ENCODE measurements at places on chromosomes 7 and 10.

- DNase-seq = no peak
Measured at GRCh38 chr7:151271699-151272355, 23.3 kb upstream of the SMARCD3 start.

DNA sequence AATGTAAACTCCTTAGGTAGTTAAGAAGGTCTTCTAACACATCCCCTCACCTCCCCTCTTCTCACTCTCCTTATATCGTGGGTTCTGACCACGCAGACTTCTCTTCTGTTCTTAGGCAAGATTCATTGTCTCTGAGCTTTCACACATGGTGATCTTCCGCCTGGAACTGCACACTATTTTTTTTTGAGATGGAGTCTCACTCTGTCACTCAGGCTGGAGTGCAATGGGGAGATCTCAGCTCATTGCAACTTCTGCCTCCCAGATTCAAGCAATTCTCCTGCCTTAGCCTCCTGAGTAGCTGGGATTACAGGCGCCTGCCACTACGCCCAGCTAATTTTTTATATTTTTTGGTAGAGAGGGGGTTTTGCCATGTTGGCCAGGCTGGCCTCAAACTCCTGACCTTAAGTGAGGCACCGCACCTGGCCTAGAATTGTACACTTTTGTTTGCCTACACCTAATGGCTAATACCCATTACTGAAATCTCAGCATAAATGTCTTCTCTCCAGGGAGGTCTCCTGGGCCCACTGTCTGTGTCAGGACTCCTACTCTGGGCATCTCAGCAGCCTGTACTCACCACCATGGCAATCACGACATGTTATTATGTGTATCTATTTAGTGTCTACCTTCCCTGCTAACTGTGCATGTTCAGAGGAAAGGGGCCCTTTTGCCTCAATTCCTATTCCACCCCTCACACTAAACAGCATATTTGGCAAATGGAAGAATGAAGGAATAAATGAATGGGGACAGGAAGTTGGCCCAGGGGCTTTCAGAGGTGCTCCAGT, 646.3 kb upstream of the DPP6 start:
- DNase-seq = no peak

GRCh38 chr7:133355325-133355708, 102.4 kb downstream of the EXOC4 start:
- DNase-seq = no peak

GRCh38 chr10:74418285-74418872, 267.4 kb downstream of the ADK start:
- DNase-seq = no peak

GRCh38 chr7:26891400-26892350, 27.3 kb upstream of the SKAP2 start:
- DNase-seq = no peak

- DNase-seq = no peak
Measured at GRCh38 chr10:121183236-121183635, 332.1 kb downstream of the WDR11 start.

DNA sequence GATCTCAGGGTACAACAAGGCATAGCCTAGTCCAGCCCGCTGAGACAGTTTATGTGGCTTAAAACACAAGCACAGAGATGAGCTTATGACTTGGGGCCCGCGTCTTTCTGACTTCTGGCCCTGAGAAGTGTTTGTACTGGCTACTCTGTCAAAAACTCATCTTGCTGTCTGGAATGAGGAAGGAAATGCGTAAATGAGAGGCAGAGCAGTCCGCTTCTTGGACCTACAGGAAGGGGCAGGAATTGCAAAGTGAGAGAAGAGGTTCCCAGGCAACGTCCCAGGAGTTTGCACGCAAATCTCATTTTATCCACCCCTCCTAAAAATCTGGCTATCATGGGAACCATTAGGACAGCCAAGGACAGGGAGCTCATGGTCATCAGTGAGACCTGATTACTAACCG, 5.5 kb downstream of the ANXA11 start:
- no peak for DNase-seq

Measured in CD4-positive, alpha-beta T cell treated with Interleukin-6 at 100 ng/mL for 8 hours (primary cell).